ENCODE measurements at places on chromosomes 13 and 19.

- no peak for DNase-seq
These were observed 5.6 kb downstream of the ARGLU1 start for GRCh38 chr13:106562301-106562700.

GRCh38 chr13:99969919-99970650 lies 1.5 kb downstream of the ZIC5 start:
- DNase-seq, result no peak

DNA sequence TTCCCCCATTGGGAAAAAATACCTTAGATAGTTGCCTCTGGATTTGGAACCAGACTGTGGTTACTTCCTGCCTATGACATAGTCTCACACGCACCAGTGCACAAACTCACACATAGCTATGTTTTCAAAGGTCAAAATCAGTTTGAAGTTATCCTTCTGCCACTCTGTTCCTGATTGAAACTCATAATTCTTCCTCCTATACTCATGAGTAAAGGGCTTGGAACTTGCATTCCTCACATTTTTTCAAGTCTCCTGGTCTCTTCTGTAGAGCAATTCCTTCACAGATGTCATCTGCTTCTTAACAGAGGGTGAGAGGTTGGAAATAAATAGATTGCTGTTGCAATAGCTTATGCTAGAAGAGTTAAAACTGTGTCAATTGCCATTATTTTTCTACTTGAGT lies 18.6 kb upstream of the POSTN start:
- no peak for DNase-seq

DNA sequence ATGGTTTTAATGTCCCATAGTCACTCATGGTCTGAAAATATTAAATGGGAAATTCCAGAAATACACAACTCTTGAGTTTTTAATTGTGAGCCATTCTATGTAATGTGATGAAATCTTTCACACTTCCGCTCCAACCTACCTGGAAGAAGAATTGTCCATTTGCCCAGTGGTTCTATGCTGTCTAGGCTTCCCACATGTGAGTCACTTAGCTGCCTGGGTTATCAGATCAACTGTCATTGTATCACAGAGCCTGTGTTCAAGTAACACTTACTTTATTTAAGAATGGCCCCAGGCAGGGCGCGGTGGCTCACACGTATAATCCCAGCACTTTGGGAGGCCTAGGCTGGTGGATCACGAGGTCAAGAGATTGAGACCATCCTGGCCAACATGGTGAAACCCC lies 1450.5 kb downstream of the EFNB2 start:
- no peak for DNase-seq

DNA sequence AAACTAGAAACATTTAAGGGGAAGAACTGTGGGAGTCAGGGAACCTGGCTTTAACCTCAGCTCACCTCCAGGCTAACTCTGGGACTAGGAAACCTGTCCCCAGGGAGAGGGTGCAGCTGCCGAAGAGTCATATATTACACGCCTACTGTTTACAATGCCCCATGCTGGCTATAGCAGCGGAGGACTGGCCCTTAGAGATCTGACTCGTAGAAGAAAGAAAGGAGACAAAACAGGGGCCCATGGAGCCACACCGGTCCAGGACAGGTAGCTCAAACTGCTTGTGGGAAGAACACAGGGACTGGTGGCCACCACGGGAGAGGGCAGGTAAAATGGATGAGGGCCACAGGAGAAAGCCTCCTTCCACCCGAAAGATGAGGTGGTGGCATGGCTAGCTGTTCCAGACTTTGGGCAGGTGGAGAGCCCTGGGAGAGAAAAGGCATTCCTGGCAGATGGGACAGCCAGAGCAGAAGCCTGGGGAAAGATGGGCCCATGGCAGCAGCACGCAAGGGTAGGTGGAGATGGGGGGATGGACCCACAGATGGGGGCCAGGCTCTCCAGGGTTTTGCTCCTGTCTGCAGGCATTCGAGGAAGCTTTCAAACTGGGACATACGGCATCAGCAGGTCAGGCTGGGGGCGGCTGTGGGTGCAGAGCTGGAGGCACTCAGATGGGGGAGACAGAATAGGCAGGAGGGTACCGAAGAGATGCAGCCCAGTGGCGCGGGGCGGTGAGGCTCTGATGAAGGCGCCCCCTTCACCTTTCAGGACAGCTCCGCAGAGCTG lies 69.5 kb downstream of the LATS2 start:
- DNase-seq, result no peak

DNA sequence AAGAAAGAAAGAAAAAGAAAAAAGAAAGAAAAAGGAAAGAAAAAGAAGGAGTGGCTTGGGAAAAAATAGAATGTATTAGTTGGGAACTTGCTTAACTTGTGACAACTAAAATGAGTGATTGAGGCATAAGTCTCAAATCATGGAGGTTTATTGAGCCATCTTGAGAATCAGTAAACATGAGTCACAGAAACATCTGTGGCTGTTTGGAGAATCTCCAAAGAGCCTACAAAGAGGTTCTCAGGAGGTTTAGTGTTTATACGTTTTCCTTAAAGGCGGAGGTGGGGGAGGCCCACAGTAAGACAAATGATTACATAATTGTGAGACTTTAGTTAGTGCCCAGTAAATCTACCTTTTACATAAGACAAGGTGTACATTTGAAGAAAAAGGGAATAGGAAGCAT lies 38.6 kb downstream of the WDR87 start:
- DNase-seq, result no peak

DNA sequence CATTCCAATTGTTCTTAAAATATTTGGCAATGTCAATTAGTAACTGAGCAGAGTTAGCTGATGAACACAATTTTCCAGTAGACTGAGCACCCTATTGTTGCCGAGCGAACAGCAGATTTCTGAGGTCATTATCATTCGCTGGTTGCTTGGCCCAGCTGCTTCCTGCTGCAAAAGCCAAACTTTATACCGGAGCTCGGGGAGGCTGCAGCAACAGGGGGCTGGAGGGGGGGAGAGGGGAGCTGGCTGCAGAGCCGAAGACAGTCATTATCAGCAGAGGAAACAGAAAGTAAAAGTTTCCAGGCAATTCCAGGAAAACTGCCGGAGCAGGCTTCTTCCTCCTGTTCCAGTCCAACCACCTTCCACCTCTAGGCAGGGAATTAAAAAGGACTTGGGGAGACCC lies 77.9 kb downstream of the ZNF536 start:
- no peak for DNase-seq

DNA sequence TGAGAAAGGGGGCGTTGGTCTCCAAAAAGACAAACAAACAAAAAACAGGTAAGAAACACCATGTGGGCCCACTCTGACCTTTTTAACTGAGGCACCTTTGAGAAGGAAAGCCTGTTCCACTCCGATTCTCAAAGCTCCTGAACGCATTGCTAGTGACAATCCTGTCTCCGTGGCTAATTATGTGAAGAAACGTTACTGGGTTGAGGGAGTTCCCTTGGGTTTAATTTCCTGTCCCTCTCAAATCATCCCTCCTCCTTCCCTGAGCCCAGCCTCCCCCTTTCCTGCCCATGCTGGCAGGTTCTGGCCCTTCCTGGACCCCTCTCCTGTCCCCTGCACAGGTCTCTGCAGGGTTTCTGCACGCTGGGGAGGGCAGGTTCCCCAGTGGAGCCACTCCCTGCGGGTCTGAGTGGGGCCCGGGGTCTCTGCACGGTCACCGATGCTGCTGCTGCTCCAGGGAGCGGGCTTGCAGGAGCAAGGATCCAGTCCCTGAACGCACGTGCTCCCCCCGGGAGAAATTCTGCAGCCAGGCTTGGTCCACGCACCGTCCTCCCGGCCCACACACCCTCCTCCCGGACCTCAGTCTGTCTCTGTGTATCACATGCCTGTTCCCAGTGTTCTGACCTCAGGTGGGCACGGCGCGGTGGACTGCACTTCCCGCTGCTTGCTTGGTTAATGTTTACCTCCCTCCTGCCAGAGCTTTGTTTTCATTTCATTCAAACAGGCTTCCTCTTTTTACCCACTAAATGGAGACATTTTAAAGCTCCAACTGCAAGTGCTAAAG lies 76.4 kb upstream of the MCF2L start:
- no peak for DNase-seq

GRCh38 chr13:62126400-62126799 lies 710.8 kb upstream of the PCDH20 start:
- no peak for DNase-seq

DNA sequence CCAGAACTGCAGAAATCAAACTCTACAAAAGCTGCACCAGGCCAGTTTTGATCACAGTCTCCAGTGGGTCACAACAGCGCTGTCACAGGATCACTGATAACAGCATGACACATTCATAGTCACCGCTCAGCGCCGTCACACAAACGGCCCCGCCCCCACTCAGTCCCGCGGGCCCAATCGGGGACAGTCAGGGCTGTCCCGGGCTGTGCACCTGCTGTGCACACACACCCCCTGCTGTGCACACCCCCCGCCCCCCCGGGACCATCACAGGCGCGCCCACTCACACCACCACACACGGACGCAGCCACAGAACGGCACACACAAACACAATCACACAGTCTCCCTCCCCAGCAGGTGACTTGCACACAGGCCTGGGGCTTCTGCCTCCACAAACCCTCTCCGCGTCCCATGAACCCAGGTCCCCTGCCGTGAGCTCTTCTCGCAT lies 435 bp upstream of the ZNF382 start:
- peak; percentile 11 for DNase-seq

DNA sequence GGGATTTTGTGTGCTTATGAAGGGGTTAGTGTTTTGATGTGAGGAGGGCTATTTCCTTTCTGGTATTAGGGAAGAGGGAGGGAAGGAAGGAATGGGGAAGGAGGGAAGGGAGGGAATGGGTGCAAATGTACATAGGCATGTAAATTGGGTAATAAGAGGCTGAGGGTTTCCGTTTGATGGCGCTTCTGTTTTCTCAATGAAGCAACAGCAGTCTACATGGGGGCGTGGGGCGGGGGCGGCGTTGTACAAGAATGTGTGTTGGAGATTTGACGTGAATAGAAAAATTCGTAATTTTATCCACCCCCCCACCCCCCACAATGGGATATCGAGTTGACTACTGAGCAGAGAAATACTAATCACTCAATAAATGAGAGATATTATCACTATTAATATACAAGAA lies 52.5 kb downstream of the PDS5B start:
- no peak for DNase-seq

- no peak for DNase-seq
These were observed 19.3 kb downstream of the PALM start for GRCh38 chr19:728011-728410.

DNA sequence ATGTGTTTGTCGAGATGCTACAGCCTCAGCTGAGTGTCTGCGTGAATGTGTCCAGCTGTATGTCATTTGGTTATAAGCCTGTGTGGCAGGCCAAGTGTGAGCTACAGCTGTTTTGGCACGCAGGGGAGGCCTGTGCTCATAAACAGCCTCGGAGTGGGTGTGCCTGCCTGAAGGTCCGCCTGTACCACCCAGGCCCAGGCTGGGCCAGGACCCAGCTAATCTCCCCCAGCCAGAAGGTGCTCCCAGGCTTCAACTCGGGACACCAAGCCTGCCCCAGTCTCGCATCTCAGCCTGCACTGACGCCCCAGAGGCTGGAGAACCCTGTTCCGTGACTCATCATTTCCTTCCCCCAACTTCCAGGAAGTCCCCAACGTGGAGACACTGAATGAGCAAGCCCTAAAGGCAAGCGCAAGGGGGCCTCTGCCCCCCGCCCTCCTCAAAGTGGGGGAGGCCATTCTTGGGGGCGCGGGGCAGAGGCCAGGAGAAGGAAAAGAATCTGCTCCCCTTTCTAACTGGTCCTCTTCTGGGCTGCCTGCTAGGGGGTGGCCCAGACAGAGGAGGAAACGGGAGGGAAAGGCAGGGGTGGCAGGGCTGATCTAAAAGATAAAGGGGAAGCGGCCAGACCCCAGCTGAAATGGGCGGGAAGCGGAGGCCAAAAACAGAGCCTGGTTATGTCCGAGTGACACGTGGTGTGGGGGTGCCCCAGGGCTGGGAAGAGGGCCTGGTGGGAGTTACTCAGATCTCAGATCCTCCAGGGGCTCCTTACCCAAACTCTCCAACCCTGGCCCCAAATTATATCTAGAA lies 2.0 kb downstream of the SLC1A5 start:
- no peak for DNase-seq

- DNase-seq, result no peak
These were observed 9.0 kb upstream of the THSD1 start for GRCh38 chr13:52414963-52415362.

DNA sequence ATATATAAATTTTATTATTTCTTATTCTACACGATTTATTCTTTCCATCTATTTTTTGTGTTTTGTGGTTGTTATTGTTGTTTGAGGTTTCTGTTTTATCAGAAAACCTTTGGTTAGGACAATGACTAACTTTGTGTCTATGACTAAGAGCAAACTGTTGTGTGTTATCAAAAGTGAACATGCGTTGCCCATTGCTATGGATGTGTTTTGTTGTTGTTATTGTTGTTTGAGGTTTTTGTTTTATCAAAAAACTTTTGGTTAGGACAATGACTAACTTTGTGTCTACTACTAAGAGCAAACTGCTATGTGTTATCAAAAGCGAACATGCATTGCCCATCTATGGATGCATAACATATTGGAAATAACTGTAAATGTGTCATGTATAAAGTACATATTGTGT lies 692.3 kb downstream of the SLITRK1 start:
- DNase-seq, result no peak

- DNase-seq, result no peak
These were observed 64.1 kb downstream of the ZNF429 start for GRCh38 chr19:21569494-21569865.

DNA sequence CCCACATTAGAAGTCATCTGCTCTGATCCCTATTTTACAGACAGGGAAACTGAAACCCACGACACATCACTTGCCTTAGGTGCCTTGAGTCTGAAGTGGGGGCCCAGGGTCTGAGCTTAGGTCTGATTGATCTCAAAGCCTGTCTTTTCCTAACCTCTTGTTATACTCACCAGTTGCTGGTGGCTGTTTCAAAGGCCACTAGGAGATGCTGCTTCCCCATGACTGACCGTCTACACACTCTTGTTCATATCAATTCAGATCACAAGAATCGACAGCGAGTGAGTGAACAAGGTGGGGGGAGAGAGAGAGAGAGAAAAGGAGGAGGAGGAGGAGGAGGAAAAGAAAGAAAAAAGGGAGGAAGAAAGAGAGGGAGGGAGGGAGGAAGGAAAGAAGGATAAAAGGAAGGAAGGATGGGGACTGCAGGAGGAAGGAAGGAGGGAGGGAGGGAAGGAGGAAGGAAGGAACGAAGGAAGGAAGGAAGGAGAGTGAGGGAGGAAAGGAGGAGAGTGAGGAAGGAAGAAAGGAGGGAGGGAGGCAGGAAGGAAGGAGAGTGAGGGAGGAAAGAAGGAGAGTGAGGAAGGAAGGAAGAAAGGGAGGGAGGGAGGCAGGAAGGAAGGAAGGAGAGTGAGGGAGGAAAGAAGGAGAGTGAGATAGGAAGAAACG lies 3.3 kb downstream of the OR10H1 start:
- DNase-seq, result no peak

DNA sequence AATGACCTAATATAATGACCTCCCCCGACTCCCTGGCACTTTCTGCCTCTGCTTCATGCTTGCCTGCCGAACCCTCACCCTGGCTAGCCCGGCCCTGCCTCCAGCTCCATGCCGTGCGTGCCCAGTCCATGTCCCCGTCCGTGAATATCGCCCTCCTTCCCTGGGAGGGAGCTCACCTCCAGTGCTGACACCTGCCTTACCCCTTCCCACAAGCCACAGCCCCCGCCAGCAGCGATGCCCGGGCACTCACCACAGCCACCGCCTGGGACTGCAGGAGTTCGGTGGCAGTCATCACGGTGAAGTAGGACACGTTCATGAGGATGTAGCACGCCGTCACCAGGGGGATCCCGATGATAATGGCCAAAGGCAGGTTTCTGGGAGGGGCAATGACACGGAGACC lies 10.0 kb downstream of the SLC7A9 start:
- no peak for DNase-seq

GRCh38 chr19:42301646-42302203 lies at the start of gene PRR19:
TSS of gene PRR19 (plus strand) at chr19:42302132. CDS start at chr19:42309585, 7,453 bp downstream.
- DNase-seq, result no peak

- DNase-seq, result no peak
These were observed 2791.0 kb upstream of the PCDH20 start for GRCh38 chr13:64206430-64207225.

Data from thoracic aorta (tissue), 2 donors.